Esophagus squamous epithelium (tissue), 5 donors: ENCODE measurements at places on chromosomes 12 and 14.

GRCh38 chr14:73323896-73324399, 86.6 kb downstream of the PAPLN start:
- no peaks in the 10 kb centered on the region for H3K4me1 ChIP-seq
- H3K4me3 ChIP-seq = no peak overlapping the region
- no peak for DNase-seq
- H3K27me3 ChIP-seq = no peaks in the 10 kb centered on the region
- H3K27ac ChIP-seq = no peak overlapping the region
- no peaks in the 10 kb centered on the region for H3K36me3 ChIP-seq

GRCh38 chr14:95763875-95764274, 50.0 kb upstream of the TCL1A start:
- H3K4me1 ChIP-seq = no peaks in the 10 kb centered on the region
- DNase-seq = no peak
- no peaks in the 10 kb centered on the region for H3K36me3 ChIP-seq
- H3K4me3 ChIP-seq = no peak overlapping the region
- no peak overlapping the region for H3K27ac ChIP-seq

DNA sequence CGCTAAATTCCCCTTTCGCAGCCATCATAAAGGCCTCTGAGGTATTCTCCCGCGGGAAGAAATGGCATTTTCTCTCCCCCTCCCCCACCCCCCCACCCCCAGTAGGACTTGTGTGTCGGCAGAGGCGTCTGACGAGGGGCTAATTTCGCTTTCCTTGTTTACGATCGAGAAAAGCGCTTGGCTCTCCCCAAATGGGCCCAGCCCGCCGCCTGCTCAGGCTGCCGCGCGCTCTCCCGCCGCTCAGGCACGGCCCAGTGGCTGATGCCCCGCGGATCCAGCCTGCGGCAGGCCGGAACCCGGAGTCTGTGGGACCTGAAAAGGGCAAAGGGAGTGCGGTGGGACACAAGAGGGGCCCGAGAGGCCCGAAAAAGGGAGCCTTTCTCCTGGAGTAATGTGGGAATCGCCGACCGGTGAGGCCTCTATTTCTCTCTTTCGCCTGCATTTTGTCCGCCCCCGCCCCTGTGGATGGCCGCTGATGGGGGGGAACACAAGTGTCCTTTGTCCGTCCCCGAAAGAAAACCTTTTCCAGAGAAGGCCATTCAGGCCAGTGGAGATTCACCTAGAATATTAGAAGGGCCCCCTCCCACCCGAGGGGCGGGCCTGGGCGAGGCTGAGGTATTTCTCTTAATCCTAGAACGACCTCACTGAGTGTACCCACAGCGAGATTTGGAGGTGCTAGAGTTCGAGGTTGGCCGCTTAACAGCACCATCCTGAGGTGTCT, 9.0 kb upstream of the HOXC6 start:
- H3K27me3 ChIP-seq = peaks cover 30% of the 10 kb centered on the region
- no peak for DNase-seq
- peaks cover 3% of the 10 kb centered on the region for H3K4me1 ChIP-seq

DNA sequence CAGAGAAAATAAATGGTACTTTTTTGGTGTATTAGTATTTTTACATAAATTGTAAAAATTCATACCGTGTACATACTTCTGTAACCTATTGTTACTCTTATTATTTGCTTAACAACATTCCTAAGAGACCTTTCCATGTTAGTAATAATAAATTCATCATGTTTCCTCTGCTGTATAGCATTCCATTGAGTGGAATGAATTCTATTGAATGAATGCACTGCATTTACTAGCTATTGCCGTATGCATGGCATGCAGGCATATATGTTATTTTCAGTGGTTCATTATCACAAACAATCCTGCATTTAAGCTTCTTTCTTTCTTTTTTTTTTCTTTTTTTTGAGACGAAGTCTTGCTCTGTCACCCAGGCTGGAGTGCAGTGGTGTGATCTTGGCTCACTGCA, 137.6 kb upstream of the TBX3 start:
- no peaks in the 10 kb centered on the region for H3K36me3 ChIP-seq
- DNase-seq = no peak
- no peak overlapping the region for H3K4me3 ChIP-seq
- no peak overlapping the region for H3K27ac ChIP-seq
- no peaks in the 10 kb centered on the region for H3K4me1 ChIP-seq

- no peaks in the 10 kb centered on the region for H3K4me1 ChIP-seq
- H3K36me3 ChIP-seq = peaks cover 8% of the 10 kb centered on the region
- H3K27me3 ChIP-seq = no peaks in the 10 kb centered on the region
- DNase-seq = no peak
Observed at GRCh38 chr12:105138248-105138647, 30.7 kb downstream of the WASHC4 start.

DNA sequence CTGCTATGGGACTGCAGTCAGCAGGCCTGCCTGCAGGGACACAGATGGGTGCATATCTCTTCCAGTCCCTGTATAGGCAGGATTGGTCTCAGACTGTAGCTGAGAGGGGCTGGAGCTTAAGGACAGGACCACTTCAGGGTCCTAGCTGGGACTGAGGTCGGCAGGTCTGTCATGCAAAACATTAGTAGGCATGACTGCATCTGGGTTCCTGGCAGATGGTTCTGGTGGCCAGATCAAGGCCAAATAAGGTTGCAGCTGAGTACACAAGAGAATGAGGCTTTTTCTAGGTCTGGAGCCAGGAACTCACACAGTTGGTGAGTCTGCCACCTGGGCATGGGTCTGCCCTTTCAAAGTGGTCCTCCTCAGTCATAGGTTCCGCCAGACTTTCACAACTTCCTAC, 155.8 kb downstream of the TPH2 start:
- no peak overlapping the region for H3K27ac ChIP-seq
- no peaks in the 10 kb centered on the region for H3K27me3 ChIP-seq
- DNase-seq = no peak
- H3K36me3 ChIP-seq = no peaks in the 10 kb centered on the region

- no peaks in the 10 kb centered on the region for H3K36me3 ChIP-seq
- H3K27me3 ChIP-seq = no peaks in the 10 kb centered on the region
- H3K27ac ChIP-seq = no peak overlapping the region
- no peak overlapping the region for H3K4me3 ChIP-seq
Observed at GRCh38 chr12:25301798-25302197, 51.1 kb upstream of the KRAS start.
